Stimulated activated CD4-positive, alpha-beta T cell treated with anti-CD3 and anti-CD28 coated beads, TNF-alpha, amount 100 ng/mL, for 1 hour (primary cell): ENCODE measurements at places on chromosomes 16 and 17.

DNA sequence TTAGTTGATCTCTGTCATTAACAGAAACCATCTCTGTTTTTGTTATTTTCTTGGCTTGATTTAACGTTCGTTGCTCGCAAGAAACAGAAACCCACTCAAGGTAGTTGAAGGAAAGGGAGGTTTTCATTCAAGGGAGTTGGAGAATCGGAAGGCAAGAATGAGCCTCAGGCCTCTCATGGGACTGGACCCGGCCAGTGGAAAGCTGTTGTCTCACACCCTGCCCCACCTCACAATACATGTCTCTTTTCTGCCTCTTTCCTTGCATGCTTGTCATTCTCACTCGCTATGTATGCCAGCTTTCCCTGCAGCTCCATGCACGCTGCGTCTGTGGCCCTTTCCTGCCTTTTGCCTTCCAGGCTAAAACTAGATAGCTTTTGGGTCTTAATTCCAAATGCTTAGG is 18.3 kb downstream of the DCAF7 start:
- DNase-seq, result no peak

GRCh38 chr17:81980707-81981343 is 3.4 kb downstream of the ASPSCR1 start:
- no peak for DNase-seq

- DNase-seq, result no peak
These were observed 13.5 kb downstream of the PSMD7 start for GRCh38 chr16:74309789-74310781.

DNA sequence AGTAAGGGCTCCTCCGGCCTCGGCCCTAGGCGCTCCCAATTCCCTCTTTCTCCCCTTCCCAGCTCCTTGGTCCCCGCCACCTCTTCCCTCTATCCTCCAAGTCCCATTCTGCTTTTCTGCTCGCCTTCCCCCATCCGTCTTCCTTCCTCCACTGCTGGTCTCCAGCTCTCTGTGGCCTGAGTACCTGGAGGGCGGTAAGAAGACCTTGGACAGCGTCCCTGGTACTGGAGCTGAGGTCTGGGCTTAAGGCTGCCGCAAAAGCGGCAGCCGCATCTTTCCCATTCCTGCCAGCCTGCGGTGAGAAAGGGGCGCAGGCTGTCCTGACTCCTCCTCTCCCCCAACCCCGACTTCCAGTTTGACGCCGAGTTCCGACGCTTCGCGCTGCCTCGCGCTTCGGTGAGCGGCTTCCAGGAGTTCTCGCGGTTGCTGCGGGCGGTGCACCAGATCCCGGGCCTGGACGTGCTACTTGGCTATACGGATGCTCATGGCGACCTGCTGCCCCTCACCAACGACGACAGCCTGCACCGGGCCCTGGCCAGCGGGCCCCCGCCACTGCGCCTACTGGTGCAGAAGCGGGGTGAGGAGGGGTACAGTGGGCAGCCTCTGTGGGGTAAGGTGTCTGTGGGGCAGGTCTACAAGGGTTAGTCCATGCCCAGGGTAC is 471 bp downstream of the PARD6A start:
- DNase-seq, result no peak

GRCh38 chr17:38867179-38867967 is 2.5 kb upstream of the LASP1 start:
- peak; percentile 48 for DNase-seq

GRCh38 chr17:81167194-81167524 is 1.1 kb upstream of the AATK start:
- DNase-seq, result no peak

GRCh38 chr16:65123396-65124211 is 1.7 kb upstream of the CDH11 start:
- DNase-seq, result no peak

- DNase-seq, result no peak
These were observed 17.5 kb downstream of the ATP2A3 start for GRCh38 chr17:3946711-3947235.

- no peak for DNase-seq
These were observed 28.0 kb downstream of the ARHGAP23 start for GRCh38 chr17:38456031-38456815.

- no peak for DNase-seq
These were observed 18.8 kb downstream of the LGALS3BP start for GRCh38 chr17:78960928-78961327.

DNA sequence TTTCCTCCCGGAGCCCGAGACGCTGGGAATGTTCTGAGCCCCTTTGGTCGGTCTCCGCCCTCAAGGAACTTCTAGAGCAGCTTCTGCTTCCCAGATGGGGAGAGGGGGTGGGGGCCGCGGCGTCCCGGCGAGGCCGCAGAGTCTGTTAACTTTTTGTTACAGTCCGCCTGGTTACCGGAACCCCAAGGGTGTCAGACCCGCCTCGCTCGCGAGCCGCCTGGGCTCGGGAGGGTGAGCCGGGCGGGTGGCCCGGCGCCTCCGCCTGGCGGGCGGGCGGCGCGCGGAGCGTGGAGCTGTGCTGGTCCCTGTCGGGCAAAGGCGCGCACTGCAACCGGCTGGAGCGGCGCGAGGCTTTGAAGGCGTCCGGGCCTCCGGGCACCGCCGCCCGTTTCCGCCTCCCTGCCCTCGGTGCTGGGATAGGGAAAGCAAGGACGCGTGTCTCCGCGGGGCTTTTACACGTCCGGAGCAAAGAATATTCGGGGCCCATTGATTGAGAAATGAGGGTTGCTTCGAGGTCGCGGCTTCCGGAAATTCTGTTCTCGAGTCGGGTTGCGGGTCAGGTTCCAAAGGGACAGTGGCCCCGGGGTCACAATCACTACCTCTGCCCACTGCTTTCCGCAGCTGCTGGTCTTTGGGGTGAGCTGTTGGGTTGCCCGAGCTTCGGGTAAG is 1.7 kb downstream of the HS3ST3B1 start:
- peak; percentile 72 for DNase-seq

DNA sequence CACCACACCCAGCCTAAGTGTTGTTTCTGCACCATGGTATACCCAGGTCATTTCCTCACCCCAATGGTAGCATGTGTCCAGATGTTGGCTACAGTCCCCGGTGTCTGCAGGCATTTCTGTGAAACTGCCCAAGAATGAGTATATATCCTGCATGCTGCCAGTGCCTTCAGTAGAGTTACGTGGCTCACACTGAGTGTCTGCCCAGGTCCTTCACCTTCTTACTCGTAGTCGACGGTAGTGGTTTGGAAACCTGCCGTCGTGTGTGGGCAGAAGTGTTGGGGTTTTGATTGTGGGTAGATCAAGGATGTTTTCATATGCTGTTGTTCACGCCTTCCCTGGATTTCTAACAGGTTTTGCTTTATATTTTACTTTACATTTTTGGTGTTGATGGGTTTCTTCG is 16.8 kb downstream of the TCF25 start:
- DNase-seq, result no peak

DNA sequence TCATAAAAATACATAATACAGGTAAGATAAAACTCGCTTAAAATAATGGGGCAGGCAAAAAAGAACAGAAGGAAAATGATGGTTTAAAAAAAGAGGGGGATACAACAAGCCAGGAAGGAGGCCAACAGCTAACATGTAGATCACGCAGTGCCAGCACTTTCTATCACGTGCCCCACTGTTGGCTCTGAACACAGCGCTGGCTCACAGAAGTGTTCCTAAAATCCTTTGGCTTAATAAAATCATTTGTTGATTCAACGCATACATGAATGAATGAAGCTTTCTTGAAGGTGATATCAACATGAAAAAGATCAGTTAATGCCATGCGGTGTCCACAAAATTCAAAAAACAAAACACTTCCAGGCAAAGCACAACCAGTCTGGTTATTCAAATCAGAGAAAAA is 8.5 kb downstream of the ITGAE start:
- no peak for DNase-seq

DNA sequence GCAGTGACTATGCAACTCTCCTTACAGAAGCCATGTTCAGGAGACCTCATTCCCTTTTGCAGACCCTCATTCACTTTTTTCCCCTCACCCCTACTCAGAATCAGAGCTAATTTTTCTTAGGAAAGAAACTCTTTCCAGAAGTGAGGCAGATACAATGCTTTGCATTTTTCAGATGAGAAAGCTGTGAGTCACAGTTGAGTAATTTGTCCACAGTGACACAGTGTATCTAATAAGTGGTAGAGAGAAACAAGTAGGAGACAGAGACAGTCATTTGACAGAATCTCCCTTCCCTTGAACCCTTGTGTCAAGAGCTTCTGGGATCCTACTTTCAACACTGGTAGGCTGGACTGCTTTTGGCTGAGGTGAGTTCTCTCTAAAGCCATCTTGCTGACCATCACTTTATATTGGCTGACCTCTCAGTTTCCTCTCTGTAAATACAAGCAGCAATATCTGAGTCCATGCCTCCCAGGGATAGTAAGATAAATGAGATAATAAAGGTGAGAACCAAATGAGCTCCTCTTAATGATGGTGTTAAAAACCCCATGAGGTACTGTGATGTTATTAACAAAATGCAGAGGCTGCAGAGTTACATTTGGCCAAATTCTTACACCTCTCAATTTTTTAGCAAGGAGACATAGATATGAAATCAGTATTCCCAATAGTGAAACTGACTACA is 130.8 kb downstream of the CA10 start:
- no peak for DNase-seq

DNA sequence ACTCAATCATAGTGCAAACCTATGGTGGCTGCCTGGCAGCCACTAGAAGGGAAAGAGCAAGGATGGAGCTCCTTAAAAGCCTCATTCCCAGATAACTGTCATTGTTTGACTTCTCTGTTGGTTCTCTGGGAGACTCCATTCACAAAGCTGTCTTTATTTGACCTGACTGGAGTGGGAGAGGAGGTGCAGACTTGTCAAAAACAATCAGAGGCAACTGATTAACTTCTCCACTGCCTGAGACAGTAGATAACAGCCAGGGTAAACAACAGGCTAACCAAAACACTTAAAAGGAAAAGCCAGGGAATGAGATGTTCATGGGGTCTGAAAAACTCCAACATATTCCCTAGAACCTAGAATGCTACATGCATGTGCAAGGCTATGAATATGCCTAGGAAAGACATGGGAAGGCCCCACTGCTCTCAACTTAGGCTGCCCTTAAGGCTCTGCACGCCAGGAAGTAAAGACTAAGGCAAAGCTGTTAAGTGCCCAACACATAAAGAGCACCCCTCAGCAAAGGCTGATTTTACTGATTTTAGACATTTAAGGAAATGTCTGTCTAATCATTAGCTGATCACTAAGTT is 82.0 kb downstream of the TTC19 start:
- DNase-seq, result no peak

DNA sequence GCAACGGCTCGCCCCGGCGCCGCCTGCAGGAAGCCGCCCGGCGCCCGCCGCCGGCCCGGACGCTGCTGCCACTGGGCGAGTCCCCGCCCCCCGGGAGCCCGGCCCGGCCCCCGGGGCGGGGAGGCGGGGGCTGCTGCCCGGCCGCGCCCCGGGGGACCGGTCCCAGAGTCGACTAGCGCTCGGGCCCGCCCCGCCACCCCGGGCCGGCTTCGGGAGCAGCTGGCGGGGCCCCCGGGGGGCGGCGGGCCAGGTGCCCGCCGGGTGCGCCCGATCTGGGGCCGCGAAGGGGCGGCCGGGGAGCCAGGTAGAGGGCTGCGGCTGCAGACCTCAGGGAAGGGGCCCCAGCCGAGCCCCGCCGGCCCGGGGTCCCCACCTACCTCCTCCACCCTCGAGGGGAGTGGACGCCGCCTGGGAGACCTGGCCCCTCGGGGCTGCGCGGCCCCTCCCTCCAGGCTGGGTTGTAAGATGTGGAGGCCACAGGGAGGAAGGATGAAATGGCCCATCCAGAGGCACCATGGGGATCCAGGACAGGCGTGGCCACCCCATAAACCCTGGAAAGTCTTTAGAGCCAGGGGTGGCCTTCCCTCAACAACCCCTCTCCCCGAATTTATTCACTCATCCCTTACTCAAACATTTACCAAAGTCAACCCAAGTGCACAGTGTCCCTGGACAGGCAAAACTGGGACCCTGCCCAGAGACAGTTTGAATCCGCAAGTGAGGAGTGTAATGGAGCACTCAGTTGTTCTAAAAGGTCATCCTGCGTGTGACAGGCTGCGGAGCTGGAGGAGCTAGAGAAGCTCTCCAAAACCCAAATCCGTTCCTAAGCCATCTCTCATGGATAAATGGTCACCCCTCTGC is at the start of gene CDYL2:
Gene CDYL2 (minus strand): TSS at position 73 of the 858 bp plus-strand sequence. CDS start 425 bp downstream, outside the sequence.
- peak; percentile 38 for DNase-seq

GRCh38 chr16:9115277-9115676 is 23.8 kb downstream of the HAPSTR1 start:
- DNase-seq, result no peak

DNA sequence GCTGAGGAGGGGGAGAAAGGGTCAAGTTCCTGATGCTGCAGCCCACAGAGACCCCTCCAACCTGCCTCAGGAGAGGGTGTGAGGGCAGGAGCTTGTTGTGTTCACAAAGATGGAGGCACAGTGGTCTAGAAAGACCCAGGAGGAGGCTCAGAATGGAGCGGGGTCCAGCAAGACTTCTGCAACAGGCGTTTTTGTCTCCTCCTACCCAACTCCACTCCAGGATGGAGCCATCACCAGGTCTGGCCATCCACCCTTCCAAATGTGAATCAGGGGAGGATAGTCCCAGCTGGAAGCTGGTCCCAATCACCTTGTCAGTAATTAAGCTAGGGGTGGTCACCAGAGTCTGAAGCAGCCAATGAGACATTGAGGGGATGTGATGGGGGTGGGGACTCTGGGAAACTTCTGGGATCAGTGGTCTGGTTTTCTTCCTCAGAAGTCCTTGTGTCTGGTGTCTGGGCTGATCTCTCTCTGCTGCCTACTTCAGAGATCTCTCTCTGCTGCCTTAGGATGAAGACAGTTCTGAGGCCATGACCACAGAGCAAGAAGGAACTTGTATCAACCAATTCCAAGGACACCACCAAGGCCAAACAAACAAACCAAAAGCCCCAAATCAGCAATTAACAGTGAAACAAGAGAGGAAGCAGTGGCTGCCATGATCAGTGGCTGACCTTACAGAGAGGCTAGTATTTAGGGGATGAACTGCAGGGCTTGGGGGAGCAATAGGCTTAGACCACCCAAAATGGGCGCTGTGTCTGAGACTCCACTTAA is 14.5 kb downstream of the CD300LB start:
- DNase-seq, result no peak

DNA sequence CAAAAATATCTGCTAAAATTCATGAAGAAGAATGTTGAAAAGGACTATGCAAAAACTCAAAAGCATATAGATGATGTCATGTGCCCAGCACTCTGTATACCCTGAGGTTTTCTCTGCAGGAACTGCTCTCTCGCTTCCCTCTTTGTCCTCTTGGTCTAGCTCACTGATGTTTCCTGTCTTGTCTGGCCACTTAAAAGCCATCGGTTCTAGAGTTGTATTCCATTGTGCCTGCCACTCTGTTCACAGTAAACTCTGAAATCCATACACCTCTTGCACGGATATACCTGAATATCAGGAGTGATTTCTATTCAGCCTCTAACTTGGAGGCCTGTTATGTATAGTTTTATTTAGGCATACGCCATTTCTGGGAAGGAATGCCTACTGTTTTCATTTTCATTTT is 101.0 kb upstream of the CNTNAP4 start:
- DNase-seq, result no peak

GRCh38 chr17:27495460-27495859 is 39.2 kb downstream of the KSR1 start:
- no peak for DNase-seq

GRCh38 chr17:9937241-9937761 is 32.2 kb upstream of the RCVRN start:
- DNase-seq, result no peak

GRCh38 chr16:23148513-23149266 is 562 bp downstream of the USP31 start:
- DNase-seq, result peak; percentile 36
